ENCODE measurements at places on chromosomes 3 and 15.

DNA sequence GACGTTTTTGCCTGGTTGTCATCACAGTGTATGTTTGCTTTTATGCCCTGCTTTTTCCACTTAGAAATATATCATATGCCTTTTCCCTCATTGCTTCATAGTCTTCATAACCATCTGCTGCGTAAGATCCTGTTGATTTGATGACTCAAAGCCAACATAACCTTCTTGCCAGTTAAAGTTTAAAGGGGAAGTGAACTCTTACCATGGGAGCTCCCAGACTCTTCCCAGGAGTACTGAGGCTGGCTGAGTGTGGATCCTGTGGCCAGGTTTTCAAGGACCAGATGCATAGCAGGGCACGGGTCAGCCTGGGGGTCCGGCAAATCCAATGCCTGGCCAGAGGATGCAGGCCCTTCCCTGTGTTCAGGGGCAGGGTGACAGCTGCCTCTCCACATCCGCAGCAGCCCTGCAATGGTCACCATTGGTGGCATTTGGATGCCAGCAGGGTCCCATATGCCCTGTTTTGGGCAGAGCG is 42.0 kb upstream of the SACM1L start:
- no peak for DNase-seq

- DNase-seq, result no peak
Measured at GRCh38 chr15:63881431-63881830, 47.7 kb upstream of the HERC1 start.

DNA sequence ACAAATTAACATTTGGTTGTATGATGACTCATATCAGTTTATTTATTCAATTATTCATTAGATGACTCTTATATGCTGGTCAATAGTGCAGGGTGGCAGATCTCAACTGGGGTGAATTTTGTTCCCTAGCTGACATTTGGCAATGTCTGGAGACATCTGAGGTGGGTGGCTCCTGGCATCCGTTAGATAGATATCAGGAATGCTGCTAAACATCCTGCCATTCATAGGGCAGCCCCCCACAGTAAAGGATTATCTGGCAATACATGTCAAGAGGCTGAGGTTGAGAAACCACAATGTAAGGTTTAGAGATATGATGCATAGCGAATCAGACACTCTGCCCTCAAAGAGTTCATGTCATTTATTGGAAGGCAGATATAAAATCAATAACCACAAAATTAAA is 719.9 kb downstream of the CADM2 start:
- DNase-seq, result no peak

GRCh38 chr3:42118762-42119361 is 27.7 kb downstream of the TRAK1 start:
- no peak for DNase-seq

DNA sequence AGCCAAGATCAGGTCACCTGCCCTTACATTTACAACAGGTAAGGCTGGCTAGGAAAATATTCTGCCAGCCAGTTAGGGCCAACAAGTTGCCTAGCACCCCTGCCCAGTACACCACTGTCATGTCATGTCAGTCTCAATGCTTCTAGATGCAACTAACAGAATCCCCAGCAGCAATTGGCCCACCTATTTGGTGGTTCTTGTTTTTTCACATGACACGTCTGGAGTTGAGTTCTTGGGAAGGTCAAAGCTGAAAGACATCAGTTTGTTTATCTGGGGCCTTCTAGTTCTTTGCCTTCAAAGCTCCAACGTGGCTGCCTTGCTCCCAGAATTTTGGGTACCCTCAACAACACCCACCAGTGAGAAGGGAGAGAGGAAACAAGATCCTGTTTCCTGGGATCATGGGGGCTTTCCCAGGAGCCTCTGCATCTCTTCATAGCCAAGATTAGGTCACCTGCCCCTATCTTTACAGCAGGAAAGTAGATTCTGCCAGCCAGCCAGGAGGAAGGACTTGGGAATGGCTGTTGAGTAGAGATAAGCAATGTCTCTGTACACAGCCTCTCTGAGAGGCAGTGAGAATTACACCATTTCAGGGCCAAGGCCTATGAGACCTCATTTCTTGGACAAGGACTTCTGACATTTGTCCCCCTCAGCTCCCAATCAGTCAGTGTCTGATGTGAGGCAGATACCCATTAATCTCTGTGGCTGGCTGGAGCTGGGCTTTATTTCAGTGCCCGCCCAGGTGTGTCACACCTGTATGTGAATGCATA is 8.6 kb downstream of the GPX1 start:
- no peak for DNase-seq

DNA sequence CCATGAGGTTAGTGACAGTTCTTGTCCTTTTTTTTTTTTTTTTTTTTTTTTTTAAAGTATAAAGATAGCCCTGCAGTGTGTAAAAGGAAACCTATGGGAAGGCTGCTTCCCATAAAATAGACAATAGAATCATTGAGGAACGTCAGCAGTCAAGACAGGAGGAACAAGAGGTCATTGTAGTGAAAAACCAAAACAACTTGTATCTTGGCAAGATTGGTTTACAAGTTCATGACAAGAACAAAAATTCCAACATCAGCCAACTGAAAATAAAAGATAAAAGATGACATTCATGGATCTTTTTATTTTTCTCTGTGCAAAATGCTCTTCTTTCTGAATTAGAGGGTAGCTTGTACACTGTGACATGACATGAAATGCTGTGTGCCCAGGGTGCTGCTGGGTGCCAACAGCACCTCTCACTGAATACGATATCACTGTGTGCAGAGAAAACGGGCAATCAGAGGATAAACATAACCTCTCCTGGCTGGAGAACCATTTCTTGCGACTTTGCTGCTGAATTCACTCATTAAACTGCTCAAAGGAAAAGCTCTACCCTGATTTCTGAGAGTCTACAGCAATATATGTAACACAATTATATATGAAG is 30.1 kb upstream of the IP6K2 start:
- peak; percentile 31 for DNase-seq

GRCh38 chr3:5428607-5429516 is 241.4 kb downstream of the EDEM1 start:
- DNase-seq, result no peak

DNA sequence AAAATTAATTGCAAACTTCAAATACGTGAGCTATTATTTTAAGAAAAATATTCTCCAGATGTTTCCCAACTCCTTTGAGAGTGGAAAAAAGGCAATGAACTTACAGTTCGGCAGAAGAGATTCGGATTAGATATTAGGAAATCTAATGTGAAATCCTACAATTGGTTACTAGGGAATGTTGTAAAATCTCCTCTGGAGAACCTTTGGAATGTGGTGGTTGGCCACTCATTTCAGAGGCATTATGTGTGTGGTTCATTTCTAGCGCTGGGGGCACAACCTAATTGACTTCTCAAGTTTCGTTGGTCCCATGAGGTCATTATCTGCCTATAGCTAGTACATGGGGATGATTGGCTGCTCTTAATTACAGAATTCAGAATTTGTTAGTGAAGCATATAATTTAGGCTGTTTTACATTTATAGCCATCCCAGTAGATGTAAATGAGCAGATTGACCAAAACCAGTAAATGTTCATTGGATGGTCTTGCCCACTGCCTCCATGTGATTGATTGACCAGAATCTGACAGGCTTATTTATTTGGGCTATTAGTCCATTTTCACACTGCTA is 34.6 kb upstream of the CMSS1 start:
- no peak for DNase-seq

- peak; percentile 90 for DNase-seq
Measured at GRCh38 chr3:191627064-191627463, 166.1 kb downstream of the PYDC2 start.

DNA sequence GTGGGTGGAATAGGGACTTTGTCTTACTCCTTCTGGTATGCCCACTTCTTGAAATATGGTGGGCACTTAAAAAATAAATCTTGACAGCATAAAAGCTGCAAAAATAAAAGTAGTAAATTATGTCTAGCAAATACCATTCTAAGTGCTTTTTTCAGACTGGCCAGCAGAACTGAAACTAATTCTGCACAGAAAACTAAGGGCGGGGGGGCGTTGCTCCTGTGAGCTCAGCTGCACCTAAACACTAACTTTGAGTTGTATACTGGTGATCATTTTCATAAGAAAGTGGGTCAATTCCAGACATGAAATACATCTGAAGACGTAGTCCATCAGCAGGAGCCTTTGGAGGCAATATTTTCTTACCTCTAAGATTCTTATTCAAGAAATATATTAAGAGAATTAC is 114.8 kb downstream of the WDR76 start:
- DNase-seq, result no peak

- no peak for DNase-seq
Measured at GRCh38 chr3:30496066-30496966, 110.1 kb upstream of the TGFBR2 start.

GRCh38 chr3:50254577-50255250 is 14.2 kb upstream of the SEMA3B start:
- no peak for DNase-seq

DNA sequence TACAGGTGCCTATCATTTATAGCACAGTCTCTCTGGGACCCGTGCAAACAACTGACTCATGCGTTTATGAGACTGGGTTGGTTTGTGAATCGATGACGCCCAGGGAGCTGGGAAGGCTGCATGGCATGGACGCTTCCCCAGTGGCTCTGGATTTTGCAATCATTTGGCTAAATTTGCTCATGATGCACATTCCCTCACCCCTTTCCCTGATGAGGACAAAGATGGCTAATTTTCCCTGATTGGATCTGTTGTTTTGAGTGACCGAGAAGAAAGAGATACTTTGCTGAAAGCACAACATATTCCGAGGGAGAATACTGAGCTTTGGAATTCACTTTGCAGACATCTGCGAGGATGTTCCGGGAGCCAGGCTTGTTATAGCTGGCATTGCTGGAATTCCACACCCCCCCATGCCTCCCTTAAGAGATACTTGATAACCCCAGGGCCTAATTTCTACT is 51.1 kb downstream of the CGNL1 start:
- no peak for DNase-seq

DNA sequence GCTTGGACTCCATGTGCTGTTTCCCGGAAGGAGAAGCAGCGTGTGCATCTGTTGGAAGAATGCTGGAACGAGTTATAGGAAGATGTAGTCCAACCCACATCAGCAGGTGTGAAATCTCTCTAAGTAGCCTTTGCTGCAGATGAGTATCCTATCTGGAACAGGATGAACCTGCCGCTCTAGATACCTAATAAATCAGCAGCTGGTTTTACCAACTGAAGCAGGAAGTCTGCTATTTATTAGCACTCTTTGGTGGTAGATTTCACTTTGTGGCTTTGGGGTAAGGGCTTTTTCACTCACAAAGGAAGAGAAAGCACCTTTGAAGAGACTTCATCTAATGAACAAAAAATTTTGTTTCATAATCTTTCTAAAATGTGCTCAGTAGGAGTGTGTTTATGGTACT is 66.4 kb downstream of the DCUN1D1 start:
- no peak for DNase-seq

- DNase-seq, result no peak
Measured at GRCh38 chr3:127374086-127375010, 86.5 kb upstream of the PRR20G start.

DNA sequence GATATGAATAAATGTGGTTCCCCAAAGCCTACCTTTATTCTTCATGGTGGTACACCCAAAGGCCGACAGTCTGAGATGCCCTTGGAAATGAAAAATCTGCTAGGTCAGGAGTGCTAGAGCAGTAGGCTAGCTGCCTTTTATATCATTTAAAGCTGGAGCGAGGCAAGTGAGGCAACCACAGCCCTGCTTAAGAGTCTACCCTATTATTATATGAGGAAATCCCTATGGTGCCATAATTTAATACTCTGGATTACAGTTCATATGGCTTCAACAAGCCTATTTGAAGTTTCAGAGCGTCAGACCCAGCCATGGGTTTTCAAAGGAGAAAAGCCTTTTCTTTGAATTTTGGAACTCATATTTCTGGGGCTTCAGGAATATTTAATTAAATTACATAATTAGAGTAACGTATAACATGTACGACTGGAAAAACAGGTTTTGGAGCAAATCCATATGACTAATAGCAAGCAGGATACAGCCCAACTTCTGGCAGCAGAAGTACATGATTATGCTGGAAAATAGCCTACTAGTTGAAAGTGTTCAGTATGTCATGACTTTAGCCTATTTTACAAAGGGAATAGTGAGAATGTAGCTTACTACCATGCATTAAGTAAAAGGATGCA is 18.0 kb upstream of the SLTM start:
- DNase-seq, result no peak

- no peak for DNase-seq
Measured at GRCh38 chr15:83588441-83588840, 65.5 kb upstream of the ADAMTSL3 start.

DNA sequence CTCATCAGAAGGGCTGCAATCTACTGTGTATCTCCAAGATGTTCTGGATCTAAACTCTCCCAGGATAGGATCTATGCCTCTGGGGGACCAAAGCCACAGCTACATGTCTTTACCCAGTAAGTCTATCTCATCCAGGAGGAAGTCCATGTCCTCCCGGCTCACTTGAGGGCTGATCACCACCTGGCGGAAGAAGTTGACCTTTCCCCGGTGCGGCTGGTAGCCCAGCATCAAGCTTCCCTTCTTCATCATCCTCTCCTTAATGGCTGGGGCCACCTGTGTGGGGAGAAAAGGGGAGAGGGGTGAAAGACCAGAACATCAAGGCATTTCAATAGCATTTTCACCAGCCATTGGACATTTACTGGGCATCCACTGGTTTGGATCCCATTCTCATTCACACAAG is 121.7 kb downstream of the TGFBR2 start:
- DNase-seq, result no peak

- DNase-seq, result no peak
Measured at GRCh38 chr15:87799838-87800237, 456.7 kb downstream of the NTRK3 start.

GRCh38 chr15:92271179-92271578 is 122.5 kb upstream of the ST8SIA2 start:
- no peak for DNase-seq

DNA sequence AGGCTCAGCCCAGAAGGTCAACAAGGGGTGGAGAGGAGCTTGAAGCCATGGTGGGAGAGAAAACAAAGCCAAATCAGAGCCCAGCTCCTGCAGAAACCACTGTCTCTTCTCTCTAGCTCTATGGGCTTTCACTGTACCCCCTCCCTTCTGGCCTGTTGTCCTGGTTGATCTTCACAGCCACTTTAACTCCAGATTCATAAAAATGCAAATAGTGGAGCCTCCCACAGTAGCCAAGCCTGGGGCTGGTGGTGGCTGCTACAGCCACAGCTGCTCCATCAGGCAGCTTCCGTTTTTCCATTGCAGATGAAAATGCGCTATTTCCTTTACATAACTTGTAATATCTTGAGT is 20.7 kb upstream of the CAV3 start:
- DNase-seq, result no peak

DNA sequence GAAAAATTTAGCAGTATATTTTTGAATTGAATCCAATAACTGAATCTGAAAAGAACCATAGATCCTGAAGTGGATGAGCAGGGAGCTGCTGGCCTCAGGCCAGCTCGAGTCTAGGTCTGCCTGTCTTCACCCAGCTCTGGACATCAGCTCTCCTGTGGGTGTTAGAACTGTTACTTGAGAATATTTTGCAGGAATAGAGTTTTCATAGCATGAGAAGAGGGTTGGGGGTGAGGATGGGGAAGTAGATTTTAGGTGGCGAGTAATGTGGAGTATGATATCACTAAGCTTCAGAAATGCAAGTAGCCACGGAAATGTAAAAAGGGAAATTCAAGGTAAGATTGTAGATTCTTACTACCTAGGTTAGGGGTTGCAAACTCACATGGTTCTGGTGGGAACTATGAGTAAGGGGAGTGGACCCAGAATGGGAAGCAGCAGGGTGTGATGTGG is 6.2 kb downstream of the RAB8B start:
- no peak for DNase-seq

GRCh38 chr3:167743799-167744198 is 8.3 kb downstream of the SERPINI1 start:
- DNase-seq, result no peak

- DNase-seq, result no peak
Measured at GRCh38 chr3:119468041-119468440, 722 bp upstream of the POGLUT1 start.

All from head of caudate nucleus (tissue), 42 donors.